NCI-H2171 treated with DMSO at 0.1 percent for 48 hours (cell line): ENCODE measurements at places on chromosomes 7 and 10.

- DNase-seq, result no peak
Observed at GRCh38 chr7:130118294-130118693, 48.0 kb downstream of the KLHDC10 start.

GRCh38 chr10:126042354-126042753 is 146.0 kb downstream of the FANK1 start:
- no peak for DNase-seq

- DNase-seq, result no peak
Observed at GRCh38 chr10:132099389-132100090, 33.8 kb downstream of the JAKMIP3 start.

- DNase-seq, result no peak
Observed at GRCh38 chr7:28532181-28532580, 119.9 kb downstream of the CREB5 start.

DNA sequence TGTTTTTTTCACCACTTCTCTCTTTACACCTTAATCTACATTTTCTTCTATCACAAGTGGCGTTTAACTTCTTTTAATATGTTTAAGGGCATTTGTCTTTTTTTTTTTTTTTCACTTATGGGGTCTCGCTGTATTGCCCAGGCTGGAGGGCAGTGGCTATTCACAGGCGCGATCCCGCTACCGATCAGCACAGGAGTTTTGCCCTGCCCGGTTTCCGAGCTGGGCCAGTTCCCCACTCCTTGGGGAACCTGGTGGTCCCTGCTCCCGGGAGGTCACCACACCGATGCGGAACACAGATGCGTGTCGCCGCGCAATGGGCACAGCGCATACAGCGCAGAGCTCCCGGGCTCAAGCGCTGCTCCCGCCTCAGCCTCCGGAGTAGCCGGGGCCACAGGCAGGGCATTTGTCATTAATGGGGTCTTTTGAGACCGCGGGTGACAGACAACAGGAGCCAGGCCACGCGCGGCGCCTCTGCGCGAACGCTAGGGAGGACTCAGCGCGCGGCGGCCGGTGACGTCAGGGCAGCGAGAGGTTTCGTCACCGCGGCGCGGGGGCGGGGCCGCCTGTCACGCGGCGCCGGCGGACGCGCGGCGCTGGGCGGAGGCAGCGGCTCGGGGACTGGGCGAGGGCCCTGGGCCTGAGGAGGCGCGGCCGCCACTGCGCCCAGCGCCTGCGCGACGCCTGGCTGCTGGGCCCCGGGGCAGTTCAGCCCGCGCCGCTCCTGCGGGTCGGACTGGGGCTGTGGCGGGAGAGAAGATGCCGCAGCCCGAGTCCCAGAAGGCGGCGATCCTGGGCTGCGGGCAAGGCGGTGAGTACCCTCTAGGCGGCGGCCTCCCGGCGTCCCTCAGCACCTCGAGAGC is at the start of gene GALNT11:
TSS of gene GALNT11 (plus strand) at position 598 of the 860 bp plus-strand sequence. CDS start 68,554 bp downstream, outside the sequence.
- DNase-seq, result peak; percentile 70
